ENCODE measurements at places on chromosomes 6 and 20. TPM values are rescaled to one million over a fixed set of nuclear protein-coding genes. Genes with fewer than 3 reads are reported as not detected.
A peak's percentile ranks its signal among the peaks of the same experiment; 100 is the strongest.

DNA sequence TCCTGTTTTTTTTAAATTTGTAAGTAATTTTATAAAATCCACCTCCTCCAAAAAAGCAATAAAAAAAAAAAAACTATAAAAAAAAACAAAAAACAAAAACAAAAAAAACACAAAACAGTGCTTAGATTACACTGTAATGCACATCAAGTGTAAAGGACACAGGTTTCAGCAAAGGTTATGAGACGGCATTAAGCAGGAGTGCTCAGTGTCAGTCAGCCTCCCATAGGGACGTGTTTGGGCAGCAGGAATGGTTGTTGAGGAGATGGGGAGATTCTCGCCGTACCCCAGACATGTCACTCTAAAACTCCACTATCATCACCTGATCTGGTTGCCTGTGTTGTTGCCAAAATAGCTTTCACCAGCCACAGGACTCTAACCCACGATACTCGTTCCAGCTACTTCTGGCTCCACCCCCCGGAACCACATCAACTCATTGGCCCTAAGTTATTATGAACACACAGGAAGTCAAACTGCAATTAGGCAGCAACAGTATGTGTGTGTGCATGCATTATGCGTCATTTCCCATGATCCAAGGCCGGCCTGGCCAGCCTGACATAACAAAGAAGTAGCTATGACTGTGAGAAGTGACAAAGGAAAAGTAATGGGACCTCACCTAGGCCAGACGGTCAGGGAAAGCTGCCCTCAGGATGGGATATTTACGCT is 28.7 kb downstream of the ECT2L start:
- H3K27ac ChIP-seq: no peak overlapping the region
- no peaks in the 10 kb centered on the region for H3K4me1 ChIP-seq
- DNase-seq: no peak
- H3K27me3 ChIP-seq: no peaks in the 10 kb centered on the region
- no peak overlapping the region for H3K4me3 ChIP-seq
- no peaks in the 10 kb centered on the region for H3K36me3 ChIP-seq

DNA sequence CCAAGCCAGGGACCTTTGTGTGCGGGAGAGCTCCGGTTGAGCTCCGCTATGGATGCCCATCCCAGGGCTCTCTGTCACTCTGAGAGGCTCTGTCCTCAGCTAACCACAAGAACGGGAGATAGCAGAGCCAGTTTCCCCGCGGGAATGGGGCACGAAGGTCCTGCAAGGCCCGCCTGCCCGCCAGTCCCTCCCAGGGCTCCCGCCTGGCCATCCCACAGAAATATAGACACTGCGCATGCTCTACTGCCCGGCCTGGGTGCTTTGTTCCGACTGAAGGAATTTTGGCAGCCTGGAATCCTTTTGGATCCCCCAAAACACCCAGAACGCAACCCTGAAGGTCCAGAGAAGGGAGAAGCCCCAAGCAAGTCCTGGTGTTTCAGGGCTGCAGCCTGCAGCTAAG is 8.6 kb upstream of the DEFB110 start:
- no peaks in the 10 kb centered on the region for H3K36me3 ChIP-seq
- no peak overlapping the region for H3K4me3 ChIP-seq
- DNase-seq: no peak
- H3K4me1 ChIP-seq: no peaks in the 10 kb centered on the region
- no peak overlapping the region for H3K27ac ChIP-seq

DNA sequence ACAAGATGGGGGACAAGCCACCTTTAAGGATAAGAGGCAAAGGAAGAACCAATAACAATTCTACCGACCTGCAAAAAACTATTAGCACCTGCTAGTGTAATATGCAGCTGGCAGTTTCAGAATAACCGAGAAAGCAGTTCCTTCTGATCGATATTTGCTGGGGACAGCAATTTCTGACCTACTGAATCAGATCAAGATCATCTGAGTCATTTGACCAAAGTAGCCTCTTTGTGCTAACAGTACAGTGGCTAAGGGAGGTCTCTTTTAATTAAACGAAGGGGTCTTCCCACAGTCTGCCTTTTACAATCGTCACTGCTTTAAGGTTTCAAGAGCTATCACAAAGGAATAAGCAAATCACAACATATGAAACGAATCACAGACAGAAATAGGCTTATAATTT is 318.9 kb downstream of the BTBD9 start:
- H3K36me3 ChIP-seq: no peaks in the 10 kb centered on the region
- H3K4me3 ChIP-seq: no peak overlapping the region
- H3K27me3 ChIP-seq: no peaks in the 10 kb centered on the region
- no peaks in the 10 kb centered on the region for H3K4me1 ChIP-seq
- no peak overlapping the region for H3K27ac ChIP-seq

DNA sequence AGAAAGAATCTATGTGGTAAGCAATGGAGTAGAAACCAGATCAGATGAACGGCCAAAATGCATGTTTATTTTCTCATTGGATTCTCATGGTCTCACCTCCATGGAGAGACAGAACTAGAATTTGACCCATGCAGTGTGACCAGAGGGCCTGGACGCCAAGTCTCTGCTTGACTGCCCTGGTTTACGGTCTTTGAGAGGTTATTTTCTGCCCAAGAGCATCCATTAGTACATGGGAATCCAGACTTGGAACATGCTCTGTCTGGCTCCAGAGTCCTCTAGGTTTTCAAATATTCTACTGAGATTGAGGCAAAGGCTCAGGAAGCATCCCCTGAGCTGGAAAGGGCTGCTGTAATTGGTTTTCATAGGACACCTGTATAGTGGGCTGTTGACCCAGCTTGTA is 45.5 kb upstream of the UST start:
- H3K36me3 ChIP-seq: no peaks in the 10 kb centered on the region
- peaks cover 17% of the 10 kb centered on the region for H3K4me1 ChIP-seq
- peak overlapping the region; percentile 47 for H3K27ac ChIP-seq
- H3K27me3 ChIP-seq: no peaks in the 10 kb centered on the region
- no peak for DNase-seq

- no peaks in the 10 kb centered on the region for H3K36me3 ChIP-seq
- peaks cover 10% of the 10 kb centered on the region for H3K27me3 ChIP-seq
- no peaks in the 10 kb centered on the region for H3K4me1 ChIP-seq
- no peak overlapping the region for H3K27ac ChIP-seq
- H3K4me3 ChIP-seq: no peak overlapping the region
Observed at GRCh38 chr20:21020659-21021471, 85.3 kb downstream of the LINC00237 start.

GRCh38 chr20:6644813-6645628 is 122.5 kb upstream of the BMP2 start:
- no peaks in the 10 kb centered on the region for H3K27me3 ChIP-seq
- no peaks in the 10 kb centered on the region for H3K4me1 ChIP-seq
- no peak for DNase-seq
- H3K4me3 ChIP-seq: no peak overlapping the region

GRCh38 chr6:109139109-109139508 is 43.8 kb downstream of the CEP57L1 start:
- H3K36me3 ChIP-seq: peaks cover 17% of the 10 kb centered on the region
- DNase-seq: no peak
- no peak overlapping the region for H3K27ac ChIP-seq

DNA sequence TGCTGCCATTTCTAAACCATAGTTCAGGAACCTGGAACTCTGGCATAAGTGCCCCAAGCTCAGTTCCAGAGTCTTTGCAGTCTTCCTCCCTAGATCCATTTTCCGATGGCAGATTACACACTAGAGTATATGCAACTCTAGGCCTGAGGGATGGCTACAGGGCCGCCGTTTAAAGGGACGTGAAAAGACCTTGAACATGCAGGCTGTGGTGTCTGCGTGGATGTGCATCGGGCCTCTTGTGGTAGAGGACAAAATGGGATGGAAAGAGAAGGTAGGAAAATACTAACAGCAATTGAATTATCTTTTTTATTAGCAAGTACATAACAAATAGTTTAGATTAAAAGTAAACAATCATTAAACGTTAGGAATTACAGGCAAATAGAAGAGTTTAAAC is 588.9 kb downstream of the RFPL4B start:
- no peaks in the 10 kb centered on the region for H3K36me3 ChIP-seq
- H3K4me1 ChIP-seq: no peaks in the 10 kb centered on the region
- no peak overlapping the region for H3K4me3 ChIP-seq
- H3K27me3 ChIP-seq: no peaks in the 10 kb centered on the region

- H3K4me3 ChIP-seq: no peak overlapping the region
- peaks cover 7% of the 10 kb centered on the region for H3K4me1 ChIP-seq
- no peaks in the 10 kb centered on the region for H3K27me3 ChIP-seq
- no peaks in the 10 kb centered on the region for H3K36me3 ChIP-seq
Observed at GRCh38 chr6:34810936-34811632, 19.2 kb downstream of the BLTP3A start.

The ZC3H12D gene
- not detected for total RNA-seq

The C20orf141 gene
- not detected for total RNA-seq

The TRIM40 gene
- total RNA-seq: not detected

The CNR1 gene
- total RNA-seq: 4.0 TPM

The COX4I2 gene
- not detected for total RNA-seq

The SPATA25 gene
- total RNA-seq: 13.9 TPM
